ENCODE measurements at places on chromosomes 12 and 14.

- no peak for DNase-seq
Measured at GRCh38 chr14:75274050-75274898, 4.4 kb upstream of the FOS start.

- no peak for DNase-seq
Measured at GRCh38 chr12:122192441-122192840, 9.5 kb downstream of the LRRC43 start.

GRCh38 chr14:63394841-63395240 lies 76.1 kb upstream of the GPHB5 start:
- no peak for DNase-seq

DNA sequence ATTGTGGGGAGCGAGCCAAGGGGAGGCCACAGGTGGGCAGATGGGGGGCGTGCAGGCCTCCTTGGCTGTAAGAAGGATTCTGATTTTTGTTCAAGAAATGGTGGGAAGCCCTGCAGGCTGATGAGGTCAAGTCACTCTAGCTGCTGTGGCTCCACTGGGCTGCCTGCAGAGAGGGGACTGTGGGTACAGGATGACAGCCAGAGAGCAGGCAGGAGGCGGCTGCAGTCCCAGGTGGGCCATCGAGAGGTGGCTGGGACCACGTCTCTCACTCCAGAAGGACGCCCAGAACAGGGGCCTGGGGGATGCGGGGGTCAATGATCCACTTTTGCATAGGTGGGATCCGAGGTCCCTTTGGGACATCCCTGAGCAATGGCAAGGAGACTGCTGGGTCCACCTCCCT lies 9.1 kb downstream of the NCOR2 start:
- no peak for DNase-seq

DNA sequence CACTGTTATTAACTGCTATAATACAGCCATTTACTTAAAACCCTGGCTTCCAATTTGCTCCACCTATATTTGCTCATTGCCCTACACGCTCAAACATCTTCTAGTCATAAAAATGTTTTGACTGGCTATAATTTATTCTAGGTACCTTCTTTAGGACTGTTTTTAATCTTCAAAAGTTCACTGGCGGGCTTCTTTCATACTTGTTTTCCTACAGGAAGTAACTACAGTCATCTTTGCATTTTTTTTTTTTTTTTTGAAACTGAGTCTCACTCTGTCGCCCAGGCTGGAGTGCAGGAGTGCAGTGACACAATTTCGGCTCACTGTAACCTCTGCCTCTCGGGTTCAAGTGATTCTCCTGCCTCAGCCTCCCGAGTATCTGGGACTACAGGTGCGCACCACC lies 32.5 kb downstream of the MPHOSPH9 start:
- DNase-seq, result no peak

GRCh38 chr12:67068204-67068731 lies 200.9 kb upstream of the CAND1 start:
- DNase-seq, result no peak

DNA sequence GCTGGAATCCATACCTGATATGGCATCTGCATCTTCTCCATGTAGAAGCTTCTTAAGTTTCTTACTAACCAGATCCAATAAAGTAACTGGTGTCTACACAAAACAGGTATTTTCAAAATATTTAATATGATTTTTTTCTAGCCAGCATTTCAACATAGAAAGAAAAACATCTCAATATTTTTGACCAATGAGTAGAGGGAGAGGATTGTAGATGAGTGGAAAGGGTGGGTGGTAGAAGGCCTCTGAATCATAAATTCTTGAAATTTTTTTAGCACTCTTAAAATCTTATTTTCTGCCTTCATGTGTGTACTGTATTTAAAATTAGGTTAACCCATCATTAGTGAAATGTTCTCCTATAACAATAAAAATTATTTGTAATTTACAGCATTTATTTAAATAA lies 18.0 kb downstream of the DEPDC4 start:
- DNase-seq, result no peak

DNA sequence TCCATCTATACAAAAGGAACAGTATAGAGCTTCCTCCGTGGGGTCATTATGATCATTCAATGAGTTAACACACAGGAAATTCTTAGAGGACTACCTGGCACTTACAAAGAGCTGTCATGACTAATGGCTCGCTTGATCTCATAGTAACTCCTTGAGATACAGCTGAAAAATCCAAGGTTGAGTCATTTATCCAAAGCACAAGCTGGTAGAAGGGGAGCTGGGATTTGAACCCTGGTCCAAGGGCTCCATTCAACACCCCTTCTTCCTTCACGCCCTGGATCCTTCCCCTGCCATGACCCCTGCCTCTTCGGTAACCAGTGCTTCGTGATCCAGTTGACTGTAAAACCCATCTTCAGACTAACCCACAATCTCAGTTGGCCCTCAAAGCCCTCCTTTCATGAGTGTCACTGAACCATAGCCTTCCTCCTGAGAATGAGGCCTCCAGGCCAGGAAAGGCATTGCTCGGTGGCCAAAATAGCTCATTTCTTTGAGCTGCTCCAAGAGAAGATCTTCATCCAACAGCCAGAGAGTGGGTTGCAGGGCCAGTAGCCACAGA lies 7.8 kb downstream of the ZFP36L1 start:
- DNase-seq, result no peak

DNA sequence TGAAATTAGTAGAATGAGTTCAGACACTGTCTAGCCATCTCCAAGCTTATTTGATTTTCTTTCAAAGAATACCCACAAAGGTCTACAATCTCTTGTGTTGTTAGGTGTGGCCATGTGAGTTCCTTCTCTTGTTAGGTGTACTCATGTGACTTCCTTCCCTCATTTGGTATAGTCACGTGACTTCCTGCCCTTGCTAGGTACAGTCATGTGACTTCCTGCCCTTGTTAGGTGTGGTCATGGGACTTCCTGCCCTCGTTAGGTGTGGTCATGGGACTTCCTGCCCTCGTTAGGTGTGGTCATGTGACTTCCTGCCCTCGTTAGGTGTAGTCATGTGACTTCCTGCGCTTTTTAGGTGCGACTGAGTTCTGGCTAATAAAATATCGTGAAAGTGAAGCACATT lies 179.6 kb downstream of the TMX1 start:
- DNase-seq, result no peak

GRCh38 chr14:86404425-86404824 lies 874.5 kb downstream of the FLRT2 start:
- no peak for DNase-seq

GRCh38 chr12:55607821-55608594 lies 28.7 kb upstream of the OR10P1 start:
- no peak for DNase-seq

GRCh38 chr12:25529738-25530137 lies 23.3 kb downstream of the LMNTD1 start:
- no peak for DNase-seq

GRCh38 chr14:50920482-50921230 lies 23.6 kb downstream of the PYGL start:
- DNase-seq, result no peak

- DNase-seq, result no peak
Measured at GRCh38 chr14:87430810-87431209, 562.2 kb downstream of the GALC start.

GRCh38 chr12:81021834-81022233 lies 56.0 kb upstream of the ACSS3 start:
- DNase-seq, result no peak

- no peak for DNase-seq
Measured at GRCh38 chr14:74952697-74953484, 2.5 kb downstream of the PGF start.

DNA sequence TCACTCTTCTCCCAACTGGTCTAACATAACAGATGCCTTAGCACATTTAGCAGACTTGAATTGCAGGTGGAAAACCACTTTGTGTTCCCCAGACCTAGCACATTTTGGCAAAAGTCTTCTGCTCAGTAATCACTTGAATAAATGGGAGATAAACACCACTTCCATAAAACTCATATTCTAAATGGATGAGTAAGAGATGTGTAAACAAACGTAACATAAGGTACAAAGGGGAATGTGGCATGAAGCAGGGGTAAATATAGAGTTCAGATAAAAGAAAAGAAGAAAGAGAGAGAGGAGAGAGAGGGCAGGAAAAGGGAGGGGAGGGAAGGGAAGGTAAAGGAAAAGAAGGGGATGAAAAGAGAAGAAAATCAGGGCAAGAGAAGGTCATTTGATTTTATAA lies 17.0 kb upstream of the KERA start:
- no peak for DNase-seq

- no peak for DNase-seq
Measured at GRCh38 chr14:61213191-61213621, 67.9 kb downstream of the TMEM30B start.

All from stimulated activated CD8-positive, alpha-beta memory T cell treated with anti-CD3 and anti-CD28 coated beads, Interleukin-7, amount 100 ng/mL, for 1 hour (primary cell).